Large intestine (tissue), 12 donors: ENCODE measurements at places on chromosomes 6 and 20. TPM values are rescaled to one million over a fixed set of nuclear protein-coding genes. Genes with fewer than 3 reads are reported as not detected.

Gene OR2H2
- 0.03 TPM for polyA plus RNA-seq

Gene COQ3
- polyA plus RNA-seq = 8.2 TPM

Gene TTBK1
- 3.8 TPM for polyA plus RNA-seq

Gene DACT2
- 6.4 TPM for polyA plus RNA-seq

Gene PI16
- 0.81 TPM for polyA plus RNA-seq

Gene NSFL1C
- polyA plus RNA-seq = 73.3 TPM

Gene ARMC2
- polyA plus RNA-seq = 4.7 TPM

Gene GATA5
- 40.9 TPM for polyA plus RNA-seq

GRCh38 chr6:106692819-106693208, 63.4 kb downstream of the QRSL1 start:
- H3K27ac ChIP-seq = no peak overlapping the region
- peak; percentile 18 for DNase-seq
- H3K36me3 ChIP-seq = no peaks in the 10 kb centered on the region
- H3K27me3 ChIP-seq = no peaks in the 10 kb centered on the region

DNA sequence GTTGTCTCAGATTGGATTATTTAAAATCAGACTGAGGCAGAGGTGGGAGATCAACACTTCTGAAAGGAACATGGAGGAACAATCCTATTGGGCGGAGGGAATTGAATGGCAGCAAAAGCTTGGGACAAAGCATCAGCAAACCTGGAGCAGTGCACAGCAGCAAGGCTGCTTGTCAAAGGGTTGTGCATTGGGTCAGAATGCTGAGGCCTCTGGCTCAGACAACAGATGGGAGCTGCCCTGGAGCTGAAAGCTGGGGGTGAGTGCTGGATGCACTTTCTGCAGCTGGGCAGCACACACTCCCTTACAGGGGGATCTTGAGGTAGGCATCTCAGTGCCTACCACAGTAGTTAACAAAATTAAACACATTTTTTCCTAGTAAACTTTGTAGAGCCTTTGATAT, 634.4 kb upstream of the MMS22L start:
- no peak for DNase-seq
- H3K27me3 ChIP-seq = no peaks in the 10 kb centered on the region
- no peak overlapping the region for H3K27ac ChIP-seq
- no peaks in the 10 kb centered on the region for H3K36me3 ChIP-seq
- no peak overlapping the region for H3K4me3 ChIP-seq

DNA sequence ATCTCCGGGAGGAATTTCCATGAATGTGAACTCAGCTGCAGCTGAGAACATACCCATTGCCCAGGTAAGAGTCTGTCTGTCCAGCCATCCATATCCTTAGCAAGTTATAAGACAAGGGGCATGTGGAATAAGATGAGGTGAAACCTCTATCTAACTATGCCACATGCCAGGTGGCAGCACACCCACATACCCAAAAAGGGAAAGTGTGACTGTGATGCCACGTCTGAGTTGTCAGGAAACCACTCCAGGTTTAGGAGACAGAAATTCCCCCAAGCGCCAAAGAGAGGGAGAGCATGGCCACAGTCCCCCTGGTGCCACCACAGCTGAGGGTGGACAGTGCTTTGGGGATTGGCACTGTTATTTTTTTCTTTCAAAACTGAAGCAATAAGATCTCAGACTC, 36.7 kb downstream of the SYNDIG1 start:
- H3K27ac ChIP-seq = no peak overlapping the region
- peaks cover 8% of the 10 kb centered on the region for H3K4me1 ChIP-seq
- no peak overlapping the region for H3K4me3 ChIP-seq

DNA sequence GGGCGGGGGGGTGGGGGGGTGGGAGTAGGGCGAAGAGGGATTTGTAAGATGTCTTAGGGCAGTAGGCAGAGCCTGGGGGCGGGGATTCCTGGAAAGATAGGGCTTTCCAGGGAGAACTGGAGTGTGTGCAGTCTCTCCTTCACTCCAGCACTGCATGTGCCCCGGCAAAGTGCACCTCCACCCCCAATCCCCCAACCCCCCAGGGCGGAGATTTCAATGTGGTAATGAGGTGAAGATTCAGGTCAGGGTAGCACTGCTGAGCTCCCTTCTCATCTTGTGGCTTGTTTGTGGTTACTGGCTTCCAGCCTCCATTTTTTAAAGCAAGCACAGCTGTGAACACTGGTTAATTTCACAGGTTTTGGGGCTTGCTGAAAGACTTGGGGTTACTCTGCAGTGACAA, 5.9 kb downstream of the TMEM239 start:
- H3K27me3 ChIP-seq = peaks cover 41% of the 10 kb centered on the region
- H3K4me3 ChIP-seq = no peak overlapping the region
- no peaks in the 10 kb centered on the region for H3K36me3 ChIP-seq
- H3K4me1 ChIP-seq = peaks cover 3% of the 10 kb centered on the region

- H3K27me3 ChIP-seq = no peaks in the 10 kb centered on the region
- DNase-seq = no peak
- no peaks in the 10 kb centered on the region for H3K36me3 ChIP-seq
- H3K4me3 ChIP-seq = no peak overlapping the region
- peaks cover 20% of the 10 kb centered on the region for H3K4me1 ChIP-seq
- peak overlapping the region; percentile 19 for H3K27ac ChIP-seq
Observed at GRCh38 chr6:52019881-52020280, 67.5 kb downstream of the PKHD1 start.

DNA sequence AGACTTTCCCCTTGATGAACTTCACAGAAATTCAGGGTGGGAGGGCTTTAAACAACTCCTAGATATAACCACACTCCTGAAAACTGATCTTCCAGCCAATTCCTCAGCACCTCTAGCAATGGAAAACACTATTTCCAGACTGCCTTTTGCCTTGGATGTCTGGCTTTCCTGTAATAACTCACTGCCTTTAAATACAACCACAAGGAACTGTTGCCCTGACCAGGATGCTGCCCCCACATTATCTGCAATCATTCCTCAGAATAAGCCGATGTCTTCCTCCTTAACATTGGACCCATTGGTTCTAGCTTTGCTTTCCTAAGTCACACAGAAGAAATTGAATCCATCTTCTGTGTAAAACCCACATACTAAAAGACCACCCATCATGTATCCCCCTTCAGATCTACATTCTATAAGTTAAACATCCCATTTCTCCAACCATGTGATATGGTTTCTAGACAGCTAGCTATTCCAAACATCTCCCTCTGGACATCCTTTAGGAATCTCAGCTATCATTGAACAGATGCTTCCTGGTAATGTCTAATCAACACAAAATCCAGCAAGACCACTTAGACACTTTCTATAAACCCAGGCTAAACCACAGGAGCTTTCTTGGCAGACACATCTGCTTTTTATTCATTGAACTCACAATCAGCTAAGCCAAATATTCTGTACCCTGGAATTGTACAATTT, 95.9 kb upstream of the KCNQ5 start:
- H3K4me3 ChIP-seq = no peak overlapping the region
- no peaks in the 10 kb centered on the region for H3K4me1 ChIP-seq
- H3K36me3 ChIP-seq = no peaks in the 10 kb centered on the region
- H3K27ac ChIP-seq = no peak overlapping the region
- H3K27me3 ChIP-seq = no peaks in the 10 kb centered on the region

DNA sequence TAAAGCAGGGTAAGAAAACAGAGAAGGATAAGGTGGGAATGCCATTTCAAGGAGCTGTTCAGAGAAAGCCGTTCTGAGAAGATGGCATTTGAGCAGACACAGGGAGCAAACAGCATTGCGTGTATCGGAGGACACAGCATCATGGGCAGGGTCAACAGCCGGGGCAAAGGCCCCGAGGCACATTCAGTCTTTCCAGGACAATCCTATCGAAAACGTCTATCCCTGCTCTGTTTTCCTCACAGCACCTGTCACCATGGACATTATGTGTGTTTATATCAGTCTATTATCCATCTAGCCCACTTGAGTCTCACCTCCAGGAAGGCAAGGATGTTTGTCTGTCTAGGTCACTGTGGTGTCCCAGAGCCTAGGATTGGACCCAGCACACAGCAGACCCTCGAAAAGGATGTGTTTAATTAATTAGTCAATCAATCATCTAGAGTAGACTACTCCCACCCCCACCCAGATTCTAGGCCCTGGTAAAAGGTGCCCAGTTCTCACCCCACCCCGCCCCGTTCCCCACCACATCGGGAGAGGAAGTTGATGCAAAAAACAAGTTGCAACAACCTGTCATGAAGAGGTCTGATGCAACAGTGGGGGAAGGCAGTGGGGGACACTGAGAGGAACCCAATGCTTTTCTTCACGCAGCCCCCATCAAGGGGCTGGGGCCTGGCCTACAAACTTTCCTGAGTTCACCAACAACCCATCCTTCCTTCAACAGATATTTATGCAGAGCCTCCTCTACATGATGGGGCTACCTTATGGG, 66.6 kb downstream of the PREX1 start:
- no peak overlapping the region for H3K4me3 ChIP-seq
- no peak for DNase-seq
- H3K36me3 ChIP-seq = no peaks in the 10 kb centered on the region
- no peaks in the 10 kb centered on the region for H3K4me1 ChIP-seq

- H3K4me3 ChIP-seq = no peak overlapping the region
- no peaks in the 10 kb centered on the region for H3K27me3 ChIP-seq
- no peaks in the 10 kb centered on the region for H3K36me3 ChIP-seq
- no peaks in the 10 kb centered on the region for H3K4me1 ChIP-seq
- no peak overlapping the region for H3K27ac ChIP-seq
Observed at GRCh38 chr6:136753624-136754023, 38.7 kb downstream of the MAP3K5 start.

GRCh38 chr6:72580281-72580940, 41.5 kb upstream of the KCNQ5 start:
- no peak overlapping the region for H3K4me3 ChIP-seq
- no peaks in the 10 kb centered on the region for H3K4me1 ChIP-seq
- peak; percentile 3 for DNase-seq
- H3K27ac ChIP-seq = no peak overlapping the region
- H3K36me3 ChIP-seq = no peaks in the 10 kb centered on the region

DNA sequence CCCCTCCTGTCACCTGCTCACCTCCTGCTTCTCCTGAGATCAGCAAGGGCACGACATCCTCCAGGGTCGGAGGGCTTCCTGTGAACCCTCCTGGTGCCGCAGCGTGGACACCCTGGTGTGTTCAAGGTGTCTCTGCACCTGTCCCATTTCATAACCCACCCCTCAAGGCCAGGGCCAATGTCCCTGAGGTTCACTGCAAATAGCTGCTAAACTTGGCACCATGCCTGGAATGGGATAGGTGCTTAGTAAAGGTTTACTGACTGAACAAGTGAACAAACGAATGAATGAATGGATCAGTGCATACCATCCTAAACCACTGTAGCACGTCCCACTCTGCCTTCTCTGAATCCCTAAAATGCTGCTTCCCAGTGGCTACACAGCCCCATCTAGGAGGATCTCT, 35.0 kb downstream of the SIRPA start:
- H3K27me3 ChIP-seq = no peaks in the 10 kb centered on the region
- peaks cover 19% of the 10 kb centered on the region for H3K4me1 ChIP-seq
- no peak overlapping the region for H3K4me3 ChIP-seq
- H3K27ac ChIP-seq = no peak overlapping the region

DNA sequence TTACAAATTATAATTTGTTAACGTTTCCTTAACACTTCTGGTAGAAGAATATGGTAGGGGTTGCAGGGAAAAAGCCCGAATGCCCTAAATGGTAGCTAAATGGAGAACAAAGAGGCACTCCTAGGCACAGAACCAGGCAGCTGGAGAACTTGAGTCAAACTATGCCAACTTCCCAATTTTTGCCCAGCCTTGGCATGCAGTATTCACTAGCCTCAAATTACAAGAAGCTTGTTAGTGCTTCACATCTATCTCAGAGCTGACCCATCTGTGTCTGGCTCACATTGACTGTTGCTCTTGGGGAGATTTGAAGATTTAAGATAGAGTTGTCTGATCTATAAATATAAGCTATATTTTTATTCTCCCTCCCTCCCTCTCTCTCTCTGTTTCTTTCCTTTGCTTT, 19.4 kb upstream of the LRFN2 start:
- DNase-seq = no peak
- peaks cover 34% of the 10 kb centered on the region for H3K27me3 ChIP-seq
- no peaks in the 10 kb centered on the region for H3K36me3 ChIP-seq
- H3K4me3 ChIP-seq = no peak overlapping the region
